ENCODE measurements at places on chromosomes 7 and 10.

DNA sequence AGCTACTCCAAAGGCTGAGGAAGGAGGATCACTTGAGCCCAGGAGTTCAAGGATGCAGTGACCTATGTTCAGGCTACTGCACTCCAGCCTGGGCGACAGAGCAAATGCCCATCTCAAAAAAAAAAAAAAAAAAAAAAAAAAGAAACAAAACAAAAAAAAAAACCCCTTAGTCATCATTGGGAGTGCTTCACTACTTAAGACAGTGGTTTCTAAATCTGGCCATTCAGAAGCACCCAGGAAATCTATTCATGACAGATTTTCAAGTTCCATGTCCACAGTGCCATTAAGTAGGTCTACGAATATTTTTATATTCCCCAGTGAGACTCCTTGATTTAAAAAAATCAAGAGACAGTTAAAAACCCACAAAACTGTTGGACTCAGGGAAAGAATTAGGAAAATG is 182.9 kb downstream of the PIP4K2A start:
- DNase-seq, result no peak

GRCh38 chr7:95342642-95343307 is 18.4 kb upstream of the PON1 start:
- no peak for DNase-seq

- DNase-seq, result no peak
Measured at GRCh38 chr7:29839921-29840320, 33.6 kb downstream of the WIPF3 start.

- no peak for DNase-seq
Measured at GRCh38 chr10:132752961-132753360, 33.0 kb downstream of the NKX6-2 start.

GRCh38 chr7:66615699-66616098 is 13.0 kb upstream of the KCTD7 start:
- DNase-seq, result no peak

DNA sequence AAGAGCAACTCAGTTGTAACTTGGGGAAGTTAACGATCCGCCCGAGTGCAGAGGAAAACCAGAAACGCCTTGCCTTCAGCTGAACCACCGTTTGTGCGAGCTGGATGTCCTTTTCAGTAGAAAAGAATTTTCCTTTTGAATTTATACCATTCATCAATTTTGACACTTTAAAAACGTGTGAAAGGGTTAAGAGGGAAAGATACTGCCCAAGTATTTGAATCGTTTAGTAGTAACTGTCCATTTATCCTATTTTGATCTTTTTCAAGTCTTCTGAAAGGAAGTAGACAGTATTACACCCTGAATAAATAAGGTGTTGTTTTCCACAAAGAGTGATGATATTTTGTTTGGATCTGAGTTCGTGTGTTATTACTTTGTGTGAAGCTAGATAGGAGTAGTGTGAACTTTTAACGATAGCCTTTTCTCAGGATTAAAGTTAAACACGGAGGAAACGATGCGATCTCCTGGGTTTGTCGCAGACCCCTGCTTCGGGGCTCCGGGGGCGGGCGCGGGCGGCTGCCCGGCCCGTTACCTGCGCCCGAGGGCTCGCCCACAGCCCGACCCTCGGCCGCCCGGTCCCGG is 830 bp upstream of the BMI1 start:
- no peak for DNase-seq

GRCh38 chr7:81839708-81840369 is 70.0 kb upstream of the HGF start:
- DNase-seq, result no peak

DNA sequence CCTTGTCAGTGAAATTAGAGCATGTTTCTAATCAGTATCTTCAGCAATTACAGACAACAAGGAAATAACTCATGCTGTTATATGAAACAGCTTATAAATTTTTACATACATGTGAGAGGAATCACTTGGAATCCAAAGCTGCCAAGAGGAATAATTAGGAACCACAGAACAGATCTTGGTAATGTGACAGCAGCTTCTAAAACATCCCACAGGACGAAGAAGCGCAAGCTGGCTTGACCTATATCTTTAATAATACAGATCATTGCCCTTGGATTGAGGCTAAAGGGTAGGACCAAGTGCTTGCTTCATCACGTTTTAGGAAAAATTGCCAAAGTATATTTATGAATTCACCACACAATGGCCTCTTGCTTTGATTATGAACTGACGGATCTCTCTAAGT is 869.8 kb downstream of the LRMDA start:
- DNase-seq, result no peak

GRCh38 chr7:93015779-93016481 is 101.8 kb downstream of the SAMD9 start:
- no peak for DNase-seq
